ENCODE measurements at places on chromosomes 7 and 10. TPM values are rescaled to one million over a fixed set of nuclear protein-coding genes. Genes with fewer than 3 reads are reported as not detected.

DNA sequence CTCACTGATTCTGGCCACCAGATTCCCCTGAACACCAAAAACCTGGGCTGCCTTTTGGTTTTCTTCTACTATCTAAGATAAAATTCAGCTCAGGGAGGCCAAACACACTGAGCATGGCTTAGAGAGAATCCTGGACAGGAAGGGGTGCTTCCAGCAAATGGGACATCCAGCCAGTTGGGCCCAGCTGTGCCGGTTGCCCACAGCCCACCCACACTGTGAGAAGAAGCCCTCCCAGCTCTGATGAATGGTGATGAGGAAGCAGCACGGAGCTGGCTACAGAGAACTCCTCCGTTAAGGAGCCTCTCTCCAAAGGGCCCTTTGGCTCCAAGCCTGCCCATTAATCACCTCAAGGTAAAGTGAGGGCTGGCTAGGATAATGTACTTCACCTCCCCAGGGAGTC is 15.9 kb downstream of the LRRC18 start:
- no peak for DNase-seq

Gene GARS1
- total RNA-seq, result 75.0 TPM

DNA sequence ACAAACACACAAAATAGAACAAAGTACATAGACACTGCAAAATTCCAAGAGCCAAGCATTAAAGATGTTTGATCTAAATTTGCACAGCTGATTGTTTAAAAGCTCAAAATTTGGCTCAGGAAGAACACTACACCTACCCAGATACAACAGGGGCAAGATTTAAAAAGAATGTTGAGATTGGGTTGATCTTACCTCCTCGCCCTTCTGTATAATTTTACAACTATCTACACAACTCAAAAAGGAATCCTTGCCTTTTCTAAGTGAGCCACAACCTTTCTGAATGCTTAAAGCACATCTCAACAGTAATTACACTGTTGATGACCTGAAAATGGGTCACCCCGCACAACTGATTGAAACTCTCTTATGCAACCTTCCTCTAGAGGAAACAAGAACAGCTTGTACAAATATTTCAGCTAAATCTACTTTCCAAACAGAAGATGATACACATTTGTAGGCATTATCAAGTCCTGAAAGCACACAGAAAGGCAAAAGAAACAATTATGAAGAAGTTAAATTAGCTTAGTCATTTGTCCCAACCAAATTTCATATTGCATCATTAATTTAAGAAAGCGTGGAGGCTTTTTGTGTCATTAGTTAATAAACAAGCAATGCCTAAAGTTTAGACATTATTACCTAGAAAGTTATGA is 75.5 kb downstream of the UBE2H start:
- no peak for DNase-seq

Gene ACBD7
- total RNA-seq, result 0.60 TPM

Gene WNT2
- not detected for total RNA-seq

DNA sequence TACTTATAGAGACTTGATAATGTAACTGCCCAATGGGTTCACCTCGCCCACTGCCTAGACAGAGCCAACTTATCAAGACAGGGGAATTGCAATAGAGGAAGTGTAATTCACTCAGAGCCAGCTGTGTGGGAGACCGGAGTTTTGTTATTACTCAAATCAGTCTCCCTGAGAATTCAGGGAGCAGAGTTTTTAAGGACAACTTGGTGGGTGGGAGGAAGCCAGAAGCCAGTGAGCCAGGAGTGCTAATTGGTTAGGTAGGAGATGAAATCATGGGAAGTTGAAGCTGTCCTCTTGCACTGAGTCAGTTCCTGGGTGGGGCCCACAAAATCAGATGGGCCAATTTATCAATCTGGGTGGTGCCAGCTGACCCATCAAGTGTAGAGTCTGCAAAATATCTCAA is 20.1 kb upstream of the C7orf33 start:
- DNase-seq, result no peak

DNA sequence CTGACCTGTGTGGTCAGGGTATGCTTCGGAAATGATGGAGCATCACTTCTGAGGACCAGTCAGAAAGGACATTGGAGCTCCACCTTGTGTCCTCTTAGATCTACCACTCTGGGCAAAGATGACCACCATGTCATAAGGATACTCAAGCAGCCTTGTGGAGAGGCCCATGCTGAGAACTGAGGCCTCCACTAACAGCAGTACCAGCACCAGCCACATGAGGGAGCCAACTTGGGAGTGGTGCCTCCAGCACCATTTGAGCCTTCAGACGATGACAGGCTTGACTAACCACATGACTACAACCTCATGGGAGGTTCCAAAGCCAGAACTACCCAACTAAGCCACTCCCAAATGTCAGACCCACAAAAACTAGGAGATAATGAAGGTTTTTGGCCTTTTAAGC is 116.0 kb downstream of the NPTX2 start:
- DNase-seq, result peak; percentile 22

DNA sequence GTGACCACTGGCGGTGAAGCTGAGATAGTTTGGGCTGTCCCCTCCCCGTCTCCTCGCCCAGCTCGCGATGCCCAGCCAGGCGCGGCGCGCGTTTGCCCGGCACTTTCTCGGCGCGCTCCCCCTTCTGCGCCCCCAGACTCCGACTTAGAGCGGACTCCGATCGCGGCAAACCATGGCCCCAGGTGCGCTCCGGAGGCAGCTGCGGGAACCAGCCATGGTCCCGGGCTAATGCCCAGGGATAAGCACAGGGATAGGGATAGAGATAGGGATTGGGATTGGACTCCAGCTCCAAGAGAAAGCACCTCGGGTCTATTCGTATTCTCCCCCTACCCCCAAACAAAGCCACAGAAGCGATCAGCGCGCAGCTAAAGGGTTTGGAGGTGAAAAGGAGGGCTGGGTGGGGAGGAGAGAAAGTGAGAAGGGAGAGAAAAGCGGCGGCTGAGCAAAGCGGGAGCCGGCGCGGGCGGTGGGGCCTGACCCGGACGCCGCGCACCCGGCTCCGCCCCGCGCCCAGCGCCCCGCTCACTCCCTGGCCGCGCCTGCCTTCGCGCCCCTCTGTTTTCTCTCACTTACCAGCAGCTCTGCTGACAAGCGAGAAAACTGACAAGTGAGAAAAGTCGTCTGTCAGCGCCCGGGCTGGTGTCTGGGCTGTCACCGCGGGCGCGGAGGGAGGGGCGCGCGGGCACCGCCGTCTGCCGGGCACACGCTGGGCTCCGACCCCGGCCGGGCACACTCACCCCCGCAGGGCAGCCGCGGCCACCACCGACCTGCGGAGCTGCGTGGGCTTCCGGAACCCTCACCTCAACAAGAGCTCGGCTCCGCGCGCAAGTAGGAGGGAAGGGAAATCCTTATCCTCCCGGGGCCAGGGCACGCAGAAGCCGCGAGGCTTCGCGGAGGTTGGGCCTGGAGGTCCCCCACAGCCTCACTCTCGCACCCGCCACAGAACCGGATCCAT is at the start of gene PDE1C:
PDE1C (minus strand) TSS at position 2 of the 955 bp plus-strand sequence.
- no peak for DNase-seq

Gene RHOBTB1
- 32.1 TPM for total RNA-seq

Gene A1CF
- total RNA-seq, result not detected

Gene LIPN
- total RNA-seq, result not detected

Gene ASB10
- total RNA-seq, result not detected

GRCh38 chr10:86665218-86665607 is 3.1 kb upstream of the LDB3 start:
- DNase-seq, result no peak

Gene XPNPEP1
- 136 TPM for total RNA-seq

DNA sequence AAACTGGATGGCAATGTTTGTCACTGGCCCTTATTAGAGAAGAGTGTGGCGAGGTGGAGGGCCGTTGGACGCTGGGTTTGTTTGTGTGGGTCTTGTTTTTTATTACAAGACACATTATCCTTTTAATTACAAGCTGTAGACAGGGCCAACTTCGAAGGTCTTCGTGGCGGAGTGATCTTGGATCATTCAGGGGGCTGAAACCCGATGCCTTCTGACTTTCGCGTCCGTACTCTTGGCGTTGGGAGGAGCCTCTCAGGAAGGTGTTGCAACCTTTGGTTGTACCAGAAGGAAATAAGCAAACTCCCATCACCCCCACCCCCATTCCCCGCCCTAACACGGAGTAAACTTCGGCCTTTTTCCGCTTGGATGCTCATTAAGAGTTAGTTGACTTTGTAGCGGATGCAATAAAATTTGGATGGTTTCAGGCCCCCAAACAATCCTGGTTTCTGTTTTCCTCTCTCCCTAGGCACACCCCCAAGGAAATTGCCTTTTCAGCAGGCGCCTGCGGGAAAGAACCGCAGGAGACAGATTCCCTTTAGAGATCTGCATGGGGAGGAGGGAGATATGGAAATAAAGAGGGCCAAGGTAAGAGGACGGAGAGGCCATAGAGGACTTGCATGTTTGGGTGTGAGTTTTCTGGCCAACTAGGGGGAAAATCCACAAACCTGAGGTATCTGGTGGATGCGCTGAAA is 294.5 kb upstream of the NFE2L3 start:
- DNase-seq, result peak; percentile 4

DNA sequence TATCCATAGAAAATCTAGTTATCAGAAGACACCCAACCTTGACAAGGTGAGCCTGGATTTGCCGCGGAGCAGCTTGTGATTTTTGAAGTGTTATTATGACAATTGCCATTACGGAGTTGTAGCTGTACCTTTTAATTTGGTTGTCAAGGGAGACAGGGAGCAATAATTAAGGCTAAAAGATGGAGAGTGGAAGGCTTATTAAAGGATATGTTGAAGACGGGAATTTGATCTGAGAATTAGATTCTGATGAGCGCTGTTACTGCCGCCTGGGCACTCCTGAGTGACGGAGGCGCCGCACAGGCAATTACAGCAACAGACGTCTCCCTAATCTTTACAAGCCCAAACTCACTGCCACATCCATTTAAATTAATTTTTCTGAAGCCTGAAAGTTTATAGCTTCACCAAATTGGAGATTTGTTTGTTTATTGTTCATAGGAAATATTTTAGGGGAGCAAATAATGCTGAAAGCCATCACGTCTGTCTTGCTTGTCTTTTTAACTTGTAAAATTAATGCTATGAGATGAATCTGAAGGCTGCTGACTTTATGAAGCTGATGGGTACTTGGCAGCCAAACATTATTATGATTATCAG is 475.0 kb upstream of the ADARB2 start:
- DNase-seq, result no peak

GRCh38 chr10:17418249-17418648 is 36.1 kb downstream of the ST8SIA6 start:
- DNase-seq, result peak; percentile 33

DNA sequence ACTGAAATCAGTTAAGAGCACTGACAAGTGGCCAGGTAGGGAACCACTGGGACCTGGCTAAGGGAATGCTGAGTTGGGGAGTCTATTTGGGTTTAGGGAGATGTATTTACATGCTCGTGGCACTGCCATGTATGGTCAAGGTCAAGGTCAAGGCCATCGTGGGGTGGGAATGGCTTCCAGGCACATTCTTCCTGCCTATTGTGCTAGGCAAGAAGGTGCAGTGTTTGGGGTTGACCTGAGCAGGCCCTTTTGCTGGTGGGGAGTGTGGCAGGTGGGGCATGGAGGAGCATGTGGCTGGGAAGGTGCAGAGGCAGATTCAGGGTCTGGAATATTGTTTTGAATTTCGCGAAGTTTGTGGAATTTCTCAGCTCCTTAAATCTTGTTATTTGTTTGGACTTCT is 17.8 kb downstream of the FAM241B start:
- DNase-seq, result no peak

- DNase-seq, result no peak
Observed at GRCh38 chr7:82122275-82122674, 321.3 kb downstream of the CACNA2D1 start.

Gene ANKRD30A
- total RNA-seq, result not detected

DNA sequence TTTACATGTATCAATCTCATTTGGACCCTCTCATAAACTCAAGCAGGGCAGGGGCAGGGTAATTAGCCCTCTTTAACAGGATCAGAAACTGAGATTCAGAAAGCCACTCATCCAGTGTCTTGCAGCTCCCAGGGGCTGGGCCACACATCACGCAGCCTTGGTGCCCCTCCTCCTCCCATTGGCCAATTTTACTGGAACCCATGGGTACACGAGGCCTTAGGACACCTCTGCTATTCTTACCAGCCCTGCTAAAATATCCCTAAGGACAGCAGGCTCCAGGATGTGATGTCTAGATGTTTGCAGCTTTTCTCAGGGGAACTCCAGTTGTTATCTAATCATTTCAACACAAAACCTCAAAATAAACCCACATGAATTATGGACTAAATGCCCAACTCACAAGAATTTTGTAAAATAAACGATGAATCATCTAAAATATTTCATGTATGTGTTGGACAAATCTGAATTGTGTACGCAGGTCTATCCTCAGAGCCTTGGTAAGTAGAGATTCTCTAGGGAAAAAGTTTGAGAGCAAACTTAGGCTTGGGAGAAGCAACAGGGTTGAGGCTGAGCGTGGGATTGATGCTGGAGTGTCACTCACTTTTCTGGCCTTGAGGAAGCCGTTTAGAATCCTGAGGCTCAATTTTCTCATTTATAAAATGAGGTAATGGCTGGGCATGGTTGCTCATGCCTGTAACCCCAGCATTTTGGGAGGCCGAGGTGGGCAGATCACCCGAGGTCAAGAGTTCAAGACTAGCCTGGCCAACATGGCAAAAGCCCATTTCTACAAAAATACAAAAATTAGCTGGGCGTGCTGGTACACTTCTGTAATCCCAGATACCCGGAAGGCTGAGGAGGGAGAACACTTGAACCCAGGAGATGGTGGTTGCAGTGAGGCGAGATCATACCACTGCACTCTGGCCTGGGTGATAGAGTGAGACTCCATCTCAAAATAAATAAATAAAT is 69.7 kb upstream of the TNS3 start:
- peak; percentile 90 for DNase-seq

Gene GIMAP8
- 88.7 TPM for total RNA-seq

Gene TAS2R4
- 0.22 TPM for total RNA-seq

DNA sequence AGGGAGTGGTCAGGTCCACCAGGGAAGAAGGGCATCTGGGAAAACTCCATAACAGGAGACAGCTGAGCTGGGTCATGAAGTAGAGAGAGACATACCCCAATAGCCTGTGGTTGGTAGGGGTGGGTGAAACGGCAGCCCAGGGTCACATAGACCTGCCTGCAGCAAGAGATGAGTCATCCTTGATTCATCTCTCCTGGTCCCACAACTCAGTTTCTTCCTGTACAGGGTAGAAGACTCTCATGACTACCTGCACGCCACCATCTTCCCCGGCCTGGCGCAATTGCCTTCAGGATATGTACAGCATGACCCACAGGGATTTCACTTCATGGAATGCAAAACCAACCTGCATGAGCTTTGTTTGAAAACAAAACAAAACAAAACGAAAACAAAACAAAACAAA is 45.1 kb upstream of the ADAM12 start:
- no peak for DNase-seq

Gene PODXL
- total RNA-seq, result 75.0 TPM

DNA sequence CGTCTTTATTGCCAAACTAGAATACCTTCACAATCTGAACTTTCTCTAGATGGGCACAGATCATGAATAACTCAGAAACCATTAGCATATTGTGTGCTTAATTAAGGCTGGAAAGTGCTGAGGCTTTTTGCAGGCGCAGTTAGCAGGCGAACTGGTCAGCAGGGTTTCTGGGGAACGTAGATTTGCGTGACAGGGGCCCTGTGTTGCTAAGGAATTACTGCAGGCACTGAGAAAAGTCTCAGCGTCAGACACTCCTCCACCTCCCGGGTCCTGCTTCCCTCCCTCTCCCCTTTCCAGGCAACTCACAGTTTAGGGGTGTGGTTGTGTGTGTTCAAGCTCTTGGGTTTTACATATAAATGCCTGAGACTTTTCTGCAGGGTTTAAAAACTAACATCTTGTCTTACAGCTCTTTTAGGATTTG is 2.2 kb downstream of the MAP3K8 start:
- no peak for DNase-seq

All from lung microvascular endothelial cell (primary cell).